Germinal center (tissue), 1 donor: ENCODE measurements at places on chromosomes 11 and 22.

GRCh38 chr11:83852775-83853442, 566.7 kb upstream of the CCDC90B start:
- DNase-seq, result no peak

DNA sequence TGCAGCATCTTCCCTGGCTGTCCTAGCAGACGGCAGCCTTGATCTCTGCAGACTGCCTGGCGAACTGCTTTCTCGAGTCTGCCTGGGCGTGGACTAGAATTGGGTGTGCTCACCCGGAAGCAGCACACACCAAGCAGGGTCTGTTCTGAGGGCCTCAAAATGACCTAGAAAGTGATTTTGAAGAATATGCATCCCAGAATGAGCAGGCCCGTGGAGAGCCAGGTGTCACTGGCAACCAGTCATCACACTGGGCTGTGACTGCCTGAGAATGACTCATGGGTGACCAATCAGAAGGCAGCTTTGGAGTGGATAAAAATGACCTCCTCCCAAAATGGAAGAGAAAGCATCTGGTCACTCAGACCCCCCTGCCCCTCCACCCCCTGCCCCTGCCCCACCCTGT, 114.9 kb upstream of the NECTIN1 start:
- DNase-seq, result no peak

- DNase-seq, result no peak
Observed at GRCh38 chr22:46422896-46423295, 87.4 kb downstream of the TRMU start.

DNA sequence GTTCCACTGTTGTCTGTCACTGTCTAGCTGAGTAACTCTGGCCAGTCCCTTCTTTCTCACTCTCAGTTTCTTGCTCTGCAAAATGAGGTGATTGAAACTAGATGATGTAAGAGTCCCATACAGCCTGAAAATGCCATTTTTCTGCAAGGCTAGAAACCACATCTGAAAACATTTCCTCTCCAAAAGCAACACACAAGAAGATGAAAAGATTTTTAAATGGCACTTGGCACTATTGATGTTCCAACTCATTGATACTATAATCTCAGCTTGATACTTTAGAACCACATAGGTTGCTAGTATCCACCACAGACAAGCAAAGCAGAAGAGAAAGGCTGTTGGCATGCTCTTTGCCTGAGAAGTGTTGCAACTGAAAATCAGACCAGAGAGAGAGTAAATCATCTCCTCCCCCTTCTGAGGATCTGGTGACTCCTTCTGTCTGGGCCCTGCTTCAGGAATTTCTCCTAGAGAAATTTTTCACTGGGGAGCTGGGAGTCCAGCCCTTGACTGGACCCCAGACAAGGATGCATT, 1217.9 kb downstream of the LRRC4C start:
- no peak for DNase-seq

GRCh38 chr11:121032546-121032945, 8.6 kb downstream of the TBCEL start:
- no peak for DNase-seq

DNA sequence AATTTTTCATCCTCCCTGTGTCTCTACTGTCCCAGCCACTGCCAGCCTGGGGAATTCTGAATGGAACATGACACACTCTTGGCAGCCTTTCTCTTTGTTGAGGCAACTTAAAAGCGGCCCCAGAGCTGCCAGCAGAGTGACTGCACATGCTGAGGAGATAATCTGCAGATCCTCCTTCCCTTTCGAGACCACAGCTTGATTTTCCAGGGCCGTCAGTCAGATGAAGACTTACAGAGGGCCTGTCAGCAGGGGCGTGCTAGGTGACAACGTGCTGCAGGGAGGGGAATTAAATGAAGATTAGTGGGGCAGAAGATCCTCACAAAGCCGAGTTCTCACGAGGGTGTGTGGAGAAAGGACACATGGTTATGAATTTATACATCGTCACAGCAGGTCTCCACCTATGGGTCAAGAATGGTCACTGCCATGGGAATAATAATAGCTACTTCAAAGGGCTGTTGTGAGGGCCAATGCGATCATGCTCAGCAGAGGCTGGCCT, 193.5 kb upstream of the PITPNB start:
- DNase-seq, result no peak

GRCh38 chr22:44424867-44425693, 73.0 kb downstream of the RTL6 start:
- no peak for DNase-seq

- no peak for DNase-seq
Observed at GRCh38 chr11:65854852-65855837, 2.8 kb downstream of the CFL1 start.

- DNase-seq, result no peak
Observed at GRCh38 chr11:74280494-74280893, 30.9 kb downstream of the P4HA3 start.

GRCh38 chr22:36144886-36145541, 15.5 kb downstream of the APOL3 start:
- DNase-seq, result no peak

- DNase-seq, result no peak
Observed at GRCh38 chr11:65777241-65777640, 3.5 kb downstream of the AP5B1 start.

DNA sequence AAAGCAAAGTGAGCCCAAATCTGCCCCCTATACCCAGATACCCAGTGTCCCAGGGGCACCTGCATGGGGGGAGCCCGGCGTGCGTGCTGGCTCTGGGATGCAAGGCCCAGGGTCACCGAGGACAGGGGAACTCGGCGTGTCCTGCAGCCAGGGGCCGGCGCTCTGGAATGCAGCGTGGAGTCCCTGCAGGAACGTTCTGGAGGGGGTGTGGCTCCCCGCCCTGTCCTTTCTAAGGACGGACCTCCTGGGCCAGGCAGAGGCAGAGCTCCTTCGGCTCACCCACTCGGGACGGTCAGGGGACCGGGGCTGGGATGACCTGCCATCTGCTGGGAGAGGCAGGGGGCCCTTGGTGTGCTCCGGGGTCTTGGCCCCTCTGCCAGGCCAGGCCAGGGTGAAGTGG, 1196.8 kb downstream of the BRD1 start:
- no peak for DNase-seq

DNA sequence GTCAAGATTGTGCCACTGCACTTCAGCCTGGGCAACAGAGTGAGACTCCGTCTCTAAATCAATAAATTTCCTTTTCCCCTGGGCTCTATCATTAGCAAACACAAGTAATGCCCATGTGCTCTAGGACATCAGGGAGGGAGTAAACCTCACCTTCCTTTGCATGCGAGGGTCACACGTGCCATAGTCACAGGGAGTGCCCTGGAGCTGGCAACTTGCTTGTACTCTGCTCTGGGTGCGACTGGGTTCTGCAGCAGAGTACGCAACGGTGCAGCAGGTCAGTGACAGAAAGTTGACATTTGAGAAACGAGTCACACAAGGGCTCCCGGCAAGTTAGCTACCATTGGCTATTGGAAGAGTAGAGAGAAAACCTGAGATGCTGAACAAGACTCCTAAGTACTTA, 32.6 kb upstream of the CHKA start:
- no peak for DNase-seq

DNA sequence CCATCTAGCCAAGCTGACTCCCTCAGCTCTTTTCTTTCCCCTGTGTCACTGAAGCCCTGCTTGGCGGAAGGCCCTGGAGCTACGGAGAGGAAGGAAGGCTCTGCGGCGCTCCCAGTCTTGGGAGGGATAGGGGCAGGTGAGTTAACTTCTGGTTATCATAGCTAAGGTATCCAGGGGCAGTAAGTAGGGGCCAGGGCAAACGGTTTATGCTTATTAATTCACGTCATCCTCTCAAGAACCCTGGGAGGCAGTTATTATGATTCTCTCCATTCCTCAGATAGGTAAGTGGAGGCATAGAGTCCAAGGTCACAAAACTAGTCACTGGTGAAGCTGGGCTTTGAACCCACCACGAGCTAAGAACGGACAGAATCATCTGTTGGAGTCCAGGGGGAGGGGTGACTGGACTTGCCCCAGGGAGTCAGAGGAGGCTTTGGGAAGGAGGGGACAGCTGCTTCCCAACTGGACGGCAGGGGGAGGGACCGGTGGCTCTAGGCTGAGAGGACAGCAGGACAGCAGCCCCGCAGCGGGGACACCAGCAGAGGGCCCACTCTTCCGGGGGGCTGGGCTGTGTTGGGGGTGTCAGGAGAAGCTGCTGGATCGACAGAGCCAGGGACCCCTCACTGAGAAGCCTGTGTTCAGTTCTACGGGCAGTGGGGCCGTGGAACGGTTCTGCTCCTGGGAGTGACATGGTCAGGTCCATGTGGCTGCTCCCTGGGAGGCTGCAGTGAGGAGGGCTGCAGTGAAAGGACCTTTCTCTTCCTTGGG, 3.5 kb downstream of the BAIAP2L2 start:
- no peak for DNase-seq

DNA sequence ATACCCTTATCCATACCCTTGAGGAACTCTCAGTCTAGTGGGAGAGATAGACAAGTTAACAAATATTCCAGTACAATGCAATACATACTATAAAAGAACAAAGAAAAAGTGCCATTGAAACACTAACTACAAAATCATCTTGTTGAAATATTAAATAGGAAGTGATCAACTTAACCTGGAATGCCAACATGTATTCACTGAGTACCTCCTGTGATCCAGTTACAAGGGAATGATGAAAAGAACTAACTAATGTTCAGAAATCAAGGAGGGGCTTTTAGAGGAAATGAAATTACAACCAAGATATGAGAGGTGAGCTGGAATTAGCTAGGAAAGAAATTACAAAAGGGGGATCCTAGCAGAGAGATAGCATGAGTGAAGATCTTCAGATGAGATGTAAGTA, 6.2 kb upstream of the FIBIN start:
- no peak for DNase-seq

GRCh38 chr11:12897390-12897789, 111.7 kb upstream of the RASSF10 start:
- no peak for DNase-seq

GRCh38 chr11:29989174-29989970, 27.5 kb downstream of the KCNA4 start:
- DNase-seq, result no peak

GRCh38 chr22:23121424-23121823, 20.4 kb downstream of the RSPH14 start:
- DNase-seq, result no peak

- DNase-seq, result no peak
Observed at GRCh38 chr11:76801225-76801624, 18.1 kb downstream of the TSKU start.

DNA sequence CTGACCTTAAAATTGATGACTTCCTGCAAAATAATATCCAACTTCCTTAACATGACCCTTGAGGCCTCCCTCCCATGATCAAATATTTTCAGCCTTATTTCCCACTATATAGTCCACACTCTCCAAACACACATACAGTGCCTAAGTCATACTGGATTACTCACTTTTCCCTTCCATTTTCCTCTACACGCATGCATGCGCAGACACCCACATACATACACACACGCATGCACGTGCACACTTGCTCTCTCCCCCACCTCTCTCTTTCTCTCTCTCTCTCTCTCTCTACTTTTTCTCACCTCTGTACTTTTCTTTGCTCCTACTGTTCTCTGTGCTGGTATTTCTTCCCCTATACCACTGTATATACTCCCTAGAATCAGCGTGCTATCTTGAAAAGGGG, 28.1 kb downstream of the DLG2 start:
- DNase-seq, result no peak

- no peak for DNase-seq
Observed at GRCh38 chr22:46031965-46032851, 55.2 kb upstream of the WNT7B start.

- DNase-seq, result no peak
Observed at GRCh38 chr11:16160146-16160545, 196.2 kb downstream of the SOX6 start.

- no peak for DNase-seq
Observed at GRCh38 chr11:75265851-75266531, 25.4 kb downstream of the TPBGL start.

GRCh38 chr11:99555486-99555885, 534.7 kb downstream of the CNTN5 start:
- DNase-seq, result no peak

- DNase-seq, result no peak
Observed at GRCh38 chr11:34975482-34975881, 59.1 kb downstream of the PDHX start.

DNA sequence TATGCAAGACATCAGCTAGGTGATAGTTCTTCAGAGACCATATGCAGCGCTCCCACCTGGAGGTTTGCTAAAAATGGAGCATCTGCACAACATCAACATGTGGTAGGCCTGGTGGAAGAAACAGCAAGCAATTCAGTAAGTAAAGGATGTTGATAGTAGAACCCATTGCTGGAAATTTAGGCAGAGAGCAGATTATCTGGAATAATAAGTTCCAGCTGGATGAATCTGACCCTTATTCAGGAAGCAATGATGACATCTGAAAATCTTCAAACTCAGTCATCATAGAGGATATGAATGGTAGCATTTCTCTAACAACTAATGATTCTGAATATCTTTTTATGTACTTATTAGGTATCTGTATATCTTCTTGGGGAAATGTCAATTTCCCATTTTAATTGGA, 225.2 kb upstream of the ANO3 start:
- DNase-seq, result no peak

GRCh38 chr22:47036352-47036751, 273.9 kb downstream of the TBC1D22A start:
- DNase-seq, result no peak

GRCh38 chr11:119450590-119451326, 27.8 kb upstream of the THY1 start:
- DNase-seq, result no peak

- DNase-seq, result no peak
Observed at GRCh38 chr11:123452794-123453193, 22.7 kb downstream of the GRAMD1B start.

GRCh38 chr22:38878001-38878400, 6.0 kb upstream of the CBX6 start:
- no peak for DNase-seq

GRCh38 chr11:20672575-20672974, 3.2 kb downstream of the NELL1 start:
- DNase-seq, result no peak

- DNase-seq, result no peak
Observed at GRCh38 chr22:37443977-37444376, 16.7 kb upstream of the ELFN2 start.

- no peak for DNase-seq
Observed at GRCh38 chr11:65077451-65077850, 6.4 kb downstream of the CDCA5 start.

DNA sequence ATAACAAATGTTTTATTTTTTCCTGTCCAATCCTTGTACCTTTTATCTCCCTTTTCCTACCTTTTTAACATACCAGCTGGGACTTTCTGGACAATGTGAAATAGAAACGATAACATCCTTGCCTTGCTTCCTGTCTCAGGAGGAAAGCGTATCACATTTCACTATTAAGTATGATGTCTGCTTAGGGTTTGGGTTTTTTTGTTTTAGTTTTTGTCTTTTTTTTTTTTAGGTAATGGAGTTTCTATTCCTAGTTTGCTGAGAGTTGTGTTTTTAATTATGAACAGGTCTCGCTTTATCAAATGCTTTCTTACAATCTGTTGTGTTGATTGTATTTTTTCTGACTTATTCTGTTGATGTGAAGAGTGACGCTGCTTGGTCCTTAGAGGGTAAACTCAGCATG, 64.2 kb upstream of the KCNQ1OT1 start:
- DNase-seq, result no peak

DNA sequence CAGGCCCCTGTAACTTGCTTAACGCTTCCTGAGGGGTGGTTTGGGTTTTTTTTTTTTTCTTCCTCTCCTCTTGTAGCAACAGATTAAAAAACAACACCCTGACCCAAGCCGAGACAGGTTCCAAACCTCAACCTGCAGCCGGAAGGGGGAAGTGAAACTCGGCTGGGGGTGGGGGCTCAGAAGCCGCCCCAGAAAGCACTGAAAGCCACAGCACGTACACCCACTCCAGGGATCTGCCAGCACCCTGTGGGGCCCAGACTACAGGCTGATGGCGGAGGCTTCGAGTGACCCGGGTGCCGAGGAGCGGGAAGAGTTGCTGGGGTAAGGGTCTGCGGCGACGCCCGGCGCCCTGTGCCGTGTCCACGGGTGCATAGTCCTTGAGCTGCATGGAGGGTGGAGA, at the start of gene LSP1:
TSS of gene LSP1 (plus strand) at position 208 of the 400 bp plus-strand sequence. CDS start at position 269, 61 bp downstream.
- DNase-seq, result peak; percentile 93
